ENCODE measurements at places on chromosomes 5 and 9. TPM values are rescaled to one million over a fixed set of nuclear protein-coding genes. Genes with fewer than 3 reads are reported as not detected.

VAV2 gene
- total RNA-seq, result 17.7 TPM

CER1 gene
- total RNA-seq, result 1,033 TPM

IFNA13 gene
- total RNA-seq, result not detected

NUTM2F gene
- not detected for total RNA-seq

SLC46A2 gene
- total RNA-seq, result not detected

FOXI1 gene
- 0.07 TPM for total RNA-seq

CBY3 gene
- total RNA-seq, result 0.44 TPM

ADAMTS13 gene
- 2.8 TPM for total RNA-seq

TXNDC15 gene
- total RNA-seq, result 25.5 TPM

UBE2D2 gene
- total RNA-seq, result 150 TPM

AK8 gene
- 0.37 TPM for total RNA-seq

PROB1 gene
- total RNA-seq, result 1.7 TPM

NXNL2 gene
- total RNA-seq, result 4.1 TPM

TSLP gene
- total RNA-seq, result 0.15 TPM

ADAMTSL1 gene
- 1.8 TPM for total RNA-seq

GZMA gene
- not detected for total RNA-seq

ZBTB43 gene
- total RNA-seq, result 7.6 TPM

CTXN3 gene
- not detected for total RNA-seq

PTGDS gene
- total RNA-seq, result 2.0 TPM

DRD1 gene
- total RNA-seq, result 0.10 TPM

PCDHGA2 gene
- not detected for total RNA-seq

All from H7 (cell line).